Activated T-cell treated with anti-CD3 and anti-CD28 coated beads, Interleukin-2, amount 50 U/mL, for 72 hours (primary cell): ENCODE measurements at places on chromosomes 4 and X. TPM values are rescaled to one million over a fixed set of nuclear protein-coding genes. Genes with fewer than 3 reads are reported as not detected.

The DAPP1 gene
- total RNA-seq, result 48.1 TPM

The YY2 gene
- total RNA-seq, result 1.0 TPM

DNA sequence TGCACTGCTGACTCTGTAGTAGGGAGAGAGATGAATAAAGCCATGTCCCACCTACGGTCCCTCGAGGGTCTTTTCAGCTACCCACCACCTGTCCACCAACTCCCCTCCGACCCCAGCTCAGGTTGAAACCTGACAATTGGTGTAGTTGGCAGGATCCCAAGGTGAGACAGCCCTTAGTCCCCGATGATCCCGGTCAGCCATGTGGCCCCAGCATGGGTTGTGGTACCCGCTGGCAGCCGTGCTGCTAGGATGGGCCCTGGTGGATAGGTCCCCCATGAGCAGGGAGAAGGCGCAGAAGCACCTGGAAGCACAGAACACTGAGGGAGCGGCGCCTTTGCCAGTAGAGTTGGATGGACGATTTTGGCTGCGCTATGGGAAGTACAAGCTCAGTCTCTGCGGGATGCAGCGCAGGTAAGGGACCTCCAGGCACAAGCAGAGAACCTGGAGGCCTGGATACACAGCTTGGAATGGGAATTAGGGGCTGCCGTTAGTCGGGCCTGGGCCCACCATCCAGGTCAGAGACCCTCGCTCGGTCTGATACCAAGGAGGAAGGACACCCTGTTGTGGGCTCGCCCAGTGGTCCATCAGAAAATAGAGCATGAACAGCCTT lies 694.6 kb upstream of the AGA start:
- H3K4me1 ChIP-seq, result no peaks in the 10 kb centered on the region
- no peaks in the 10 kb centered on the region for H3K36me3 ChIP-seq
- no peak overlapping the region for H3K4me3 ChIP-seq
- no peaks in the 10 kb centered on the region for H3K27me3 ChIP-seq

DNA sequence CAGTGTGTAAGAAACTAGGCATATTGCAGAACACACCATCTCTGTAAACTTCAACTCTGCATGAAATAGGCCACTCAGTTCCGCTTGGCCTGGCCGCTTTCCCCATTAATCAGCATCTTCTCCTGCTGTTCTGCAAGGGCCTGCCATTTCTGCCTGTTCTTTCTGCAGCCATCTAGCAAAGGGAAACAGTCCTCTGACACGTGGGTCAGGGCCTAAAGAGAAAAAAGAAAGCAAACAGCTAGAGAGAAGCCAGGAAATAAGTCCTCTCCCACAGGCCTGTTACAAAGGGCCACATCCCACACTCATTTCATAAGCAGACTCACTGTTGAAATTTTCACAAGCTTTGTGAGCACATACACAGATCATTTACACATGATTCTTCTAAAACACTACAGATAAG lies 130.1 kb downstream of the PDE5A start:
- H3K27ac ChIP-seq, result no peak overlapping the region
- no peaks in the 10 kb centered on the region for H3K4me1 ChIP-seq
- no peak for DNase-seq
- no peaks in the 10 kb centered on the region for H3K36me3 ChIP-seq
- no peaks in the 10 kb centered on the region for H3K27me3 ChIP-seq

- no peak for DNase-seq
- no peak overlapping the region for H3K4me3 ChIP-seq
- peaks cover 4% of the 10 kb centered on the region for H3K36me3 ChIP-seq
- no peaks in the 10 kb centered on the region for H3K27me3 ChIP-seq
- H3K27ac ChIP-seq, result no peak overlapping the region
Measured at GRCh38 chr4:169664615-169665014, 44.2 kb downstream of the CLCN3 start.

- no peaks in the 10 kb centered on the region for H3K4me1 ChIP-seq
- H3K27me3 ChIP-seq, result no peaks in the 10 kb centered on the region
- no peak overlapping the region for H3K4me3 ChIP-seq
Measured at GRCh38 chr4:75011131-75011795, 78.3 kb downstream of the PARM1 start.

- no peaks in the 10 kb centered on the region for H3K27me3 ChIP-seq
- H3K4me3 ChIP-seq, result no peak overlapping the region
Measured at GRCh38 chr4:130632731-130633604, 1537.0 kb downstream of the C4orf33 start.

DNA sequence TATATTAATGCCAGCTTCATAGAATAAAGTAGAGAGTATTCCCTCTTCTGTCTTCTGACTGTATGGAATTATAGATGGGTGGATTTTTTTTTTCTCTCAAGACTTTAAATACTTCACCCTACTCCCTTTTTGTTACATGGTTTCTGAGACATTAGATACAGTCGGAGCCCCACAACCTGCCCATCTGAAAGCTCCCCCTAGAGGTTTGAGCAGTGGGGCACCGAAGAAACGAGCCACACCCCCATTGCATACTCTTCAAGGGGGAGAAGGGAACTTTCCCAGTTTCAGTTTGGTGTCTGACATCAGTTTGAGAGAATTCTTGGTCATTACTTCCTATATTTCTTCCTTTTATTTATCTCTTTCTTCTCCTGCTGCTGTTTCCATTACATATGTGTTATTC lies 437.6 kb upstream of the AGA start:
- no peak for DNase-seq
- H3K4me3 ChIP-seq, result no peak overlapping the region
- no peaks in the 10 kb centered on the region for H3K4me1 ChIP-seq
- no peak overlapping the region for H3K27ac ChIP-seq
- H3K36me3 ChIP-seq, result no peaks in the 10 kb centered on the region
- no peaks in the 10 kb centered on the region for H3K27me3 ChIP-seq

DNA sequence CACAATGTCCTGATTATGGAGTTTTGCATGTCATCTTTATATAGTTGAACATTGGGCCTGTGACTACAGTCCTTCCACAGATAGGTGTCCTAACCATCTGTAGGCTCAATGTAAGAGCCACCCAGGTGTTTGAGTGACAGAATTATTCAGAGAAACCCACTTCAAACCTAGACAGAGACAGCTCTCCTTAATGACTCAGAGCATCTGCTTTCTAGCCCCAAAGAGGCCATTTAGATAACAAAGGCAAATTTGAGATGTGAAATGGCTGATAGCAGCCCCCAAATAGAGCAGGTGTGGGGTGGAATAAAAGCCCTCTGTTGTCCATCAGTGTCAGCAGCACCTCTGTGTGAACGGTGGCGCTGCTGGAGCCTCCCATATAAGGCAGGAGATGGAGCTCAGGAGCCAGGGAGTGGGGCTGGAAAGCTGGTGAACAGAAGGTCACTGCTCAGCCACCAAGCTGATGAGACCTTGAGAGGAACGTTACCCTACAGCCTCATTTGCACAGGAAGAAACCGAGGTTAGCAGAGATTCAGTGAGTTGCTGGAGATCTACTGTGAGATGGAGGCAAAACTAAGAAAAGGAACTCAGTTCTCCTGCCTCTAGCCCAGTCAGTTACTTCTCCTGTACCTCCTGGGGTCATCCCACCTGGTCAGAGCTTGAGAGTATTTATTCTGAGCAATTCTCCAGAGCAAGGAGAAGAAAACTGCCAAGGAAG lies 153.3 kb upstream of the LNX1 start:
- no peaks in the 10 kb centered on the region for H3K27me3 ChIP-seq
- H3K36me3 ChIP-seq, result no peaks in the 10 kb centered on the region
- H3K4me3 ChIP-seq, result no peak overlapping the region
- no peak overlapping the region for H3K27ac ChIP-seq
- no peaks in the 10 kb centered on the region for H3K4me1 ChIP-seq
- no peak for DNase-seq

GRCh38 chr4:127783955-127784770 lies 2.0 kb downstream of the HSPA4L start:
- H3K27ac ChIP-seq, result no peak overlapping the region
- H3K4me1 ChIP-seq, result peaks cover 21% of the 10 kb centered on the region
- peaks cover 60% of the 10 kb centered on the region for H3K27me3 ChIP-seq
- H3K4me3 ChIP-seq, result no peak overlapping the region
- DNase-seq, result no peak

DNA sequence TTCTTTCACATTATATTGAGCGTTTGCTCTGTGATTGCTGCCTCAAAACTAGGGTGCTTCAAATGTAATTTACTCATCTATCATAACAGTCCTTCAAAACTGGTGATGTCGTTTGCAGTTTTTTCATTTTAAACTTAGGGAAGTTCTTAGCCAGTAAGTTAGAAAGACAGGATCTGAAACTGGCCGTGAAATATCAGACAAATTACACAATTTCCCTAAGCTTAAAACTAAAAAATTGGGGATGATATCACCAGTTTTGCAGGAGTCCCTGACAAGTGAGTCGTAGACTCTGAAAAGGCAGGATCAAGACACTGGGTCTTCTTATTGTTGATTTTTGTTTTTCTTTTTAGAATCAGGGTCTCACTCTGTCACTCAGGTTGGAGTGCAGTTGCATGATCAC lies 44.8 kb downstream of the MOB1B start:
- H3K27ac ChIP-seq, result no peak overlapping the region
- no peak for DNase-seq
- H3K36me3 ChIP-seq, result no peaks in the 10 kb centered on the region
- H3K4me3 ChIP-seq, result no peak overlapping the region
- H3K4me1 ChIP-seq, result peaks cover 5% of the 10 kb centered on the region

DNA sequence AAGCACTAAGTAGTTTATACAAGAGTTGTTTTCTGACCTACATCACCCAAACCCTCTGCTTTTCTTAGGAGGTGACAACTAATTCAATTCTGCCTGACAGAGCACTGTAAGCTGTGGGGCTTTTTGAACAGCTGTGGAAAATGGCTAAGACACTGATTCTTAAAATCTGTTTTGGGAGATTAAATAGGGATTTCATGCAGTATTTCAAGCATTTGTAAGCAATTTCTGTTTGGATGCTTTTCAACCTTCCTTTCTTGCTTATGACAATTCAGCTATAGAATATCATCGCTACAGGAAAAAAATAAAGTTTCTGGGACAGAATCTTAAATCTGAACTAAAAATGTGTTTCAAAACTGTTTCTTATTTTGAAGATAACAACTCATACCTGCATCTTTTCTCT lies 459.5 kb downstream of the RAPGEF2 start:
- no peaks in the 10 kb centered on the region for H3K27me3 ChIP-seq
- H3K4me1 ChIP-seq, result no peaks in the 10 kb centered on the region
- DNase-seq, result no peak

DNA sequence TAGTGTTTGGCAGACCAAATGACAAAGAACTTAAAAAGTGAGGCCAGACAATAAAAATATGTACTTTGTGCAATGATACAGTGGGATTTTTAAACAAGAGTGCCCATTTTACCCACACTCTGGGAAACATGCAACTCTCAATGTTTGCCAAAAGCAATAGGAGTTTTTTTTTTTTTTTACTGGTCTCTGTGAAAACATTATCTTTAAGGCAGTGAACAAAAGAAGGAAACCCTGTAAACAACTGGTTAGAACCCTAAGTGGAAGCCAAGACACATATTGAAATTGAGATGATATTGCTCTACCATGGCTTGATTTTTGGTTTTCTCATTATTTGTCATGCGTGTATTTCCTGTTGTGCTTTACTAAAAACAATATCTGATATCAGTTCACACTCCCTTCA lies 67.2 kb upstream of the PPP3CA start:
- no peak for DNase-seq
- H3K4me1 ChIP-seq, result peaks cover 44% of the 10 kb centered on the region
- no peak overlapping the region for H3K27ac ChIP-seq
- no peaks in the 10 kb centered on the region for H3K36me3 ChIP-seq

DNA sequence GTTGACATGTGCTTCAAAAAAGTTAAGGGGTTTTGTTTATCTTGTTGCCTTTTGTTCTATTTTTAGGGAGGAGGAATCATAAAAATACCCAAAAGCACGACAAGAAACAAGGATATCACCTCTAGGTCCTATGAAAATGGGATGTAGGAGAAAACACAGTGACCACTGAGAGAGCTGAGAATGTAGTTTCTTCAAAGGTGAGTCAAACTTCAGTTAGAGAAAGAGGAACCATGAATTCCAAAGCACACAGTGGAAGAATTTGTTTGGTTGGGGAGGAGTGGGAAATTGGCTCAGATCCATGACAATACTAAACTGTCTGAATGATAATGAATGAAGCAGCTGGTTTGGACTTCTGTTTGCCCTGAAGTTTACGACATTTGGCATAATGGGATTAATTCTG lies 19.1 kb upstream of the FRYL start:
- no peaks in the 10 kb centered on the region for H3K36me3 ChIP-seq
- peaks cover 5% of the 10 kb centered on the region for H3K4me1 ChIP-seq
- H3K27ac ChIP-seq, result no peak overlapping the region
- H3K27me3 ChIP-seq, result no peaks in the 10 kb centered on the region
- H3K4me3 ChIP-seq, result no peak overlapping the region
- no peak for DNase-seq
